ENCODE measurements at places on chromosomes 1 and 21.

- DNase-seq: no peak
Observed at GRCh38 chr1:151720974-151721787, at the start of gene RIIAD1. Gene RIIAD1, plus strand, starts transcription at chr1:151721522. Its CDS starts 15 bp downstream, at chr1:151721537.

DNA sequence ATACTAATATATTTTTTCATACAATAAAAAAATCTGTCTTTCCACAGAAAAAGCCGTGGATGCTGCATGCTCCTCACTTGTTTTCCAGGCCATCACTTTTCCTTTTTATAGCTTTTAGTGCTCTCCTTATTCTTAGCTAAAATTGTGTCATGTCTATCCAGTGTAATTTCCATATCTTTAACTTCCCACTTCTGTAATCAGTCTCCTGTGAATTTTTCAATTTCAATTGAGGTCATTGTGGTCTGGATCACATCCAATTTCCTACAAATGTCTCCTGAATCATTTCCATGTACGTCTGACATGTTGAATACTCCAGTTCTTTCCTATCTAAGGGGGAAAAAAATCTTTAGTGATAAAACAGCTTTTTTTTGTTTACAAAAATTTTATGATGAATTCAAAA, 838.2 kb upstream of the B3GALT2 start:
- DNase-seq: peak; percentile 40

DNA sequence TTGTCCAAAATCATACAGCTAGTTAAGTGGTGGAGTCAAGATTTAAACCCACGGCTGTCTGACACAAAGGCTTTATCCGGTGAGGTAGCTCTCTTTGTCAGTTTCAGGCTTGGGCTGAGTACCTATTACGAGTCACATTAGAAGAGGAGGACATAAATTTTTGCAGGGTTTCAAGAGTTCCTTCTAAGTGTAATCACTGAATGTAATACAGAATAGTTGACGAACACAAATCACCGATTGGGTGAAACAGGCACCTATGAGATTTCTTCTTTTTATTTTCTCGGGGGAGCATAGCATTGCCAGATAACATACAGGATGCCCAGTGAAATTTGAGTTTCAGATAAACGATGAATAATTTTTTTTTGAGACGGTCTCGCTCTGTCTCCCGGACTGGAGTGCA, 847 bp downstream of the PSMD4 start:
- DNase-seq: peak; percentile 6

GRCh38 chr21:28633839-28634555, 358.7 kb downstream of the LTN1 start:
- DNase-seq: peak; percentile 88

GRCh38 chr1:202919615-202920014, 7.4 kb downstream of the KLHL12 start:
- no peak for DNase-seq

- no peak for DNase-seq
Observed at GRCh38 chr1:55054396-55054795, 15.0 kb downstream of the PCSK9 start.

GRCh38 chr1:205032508-205032907, 10.5 kb upstream of the CNTN2 start:
- DNase-seq: no peak

DNA sequence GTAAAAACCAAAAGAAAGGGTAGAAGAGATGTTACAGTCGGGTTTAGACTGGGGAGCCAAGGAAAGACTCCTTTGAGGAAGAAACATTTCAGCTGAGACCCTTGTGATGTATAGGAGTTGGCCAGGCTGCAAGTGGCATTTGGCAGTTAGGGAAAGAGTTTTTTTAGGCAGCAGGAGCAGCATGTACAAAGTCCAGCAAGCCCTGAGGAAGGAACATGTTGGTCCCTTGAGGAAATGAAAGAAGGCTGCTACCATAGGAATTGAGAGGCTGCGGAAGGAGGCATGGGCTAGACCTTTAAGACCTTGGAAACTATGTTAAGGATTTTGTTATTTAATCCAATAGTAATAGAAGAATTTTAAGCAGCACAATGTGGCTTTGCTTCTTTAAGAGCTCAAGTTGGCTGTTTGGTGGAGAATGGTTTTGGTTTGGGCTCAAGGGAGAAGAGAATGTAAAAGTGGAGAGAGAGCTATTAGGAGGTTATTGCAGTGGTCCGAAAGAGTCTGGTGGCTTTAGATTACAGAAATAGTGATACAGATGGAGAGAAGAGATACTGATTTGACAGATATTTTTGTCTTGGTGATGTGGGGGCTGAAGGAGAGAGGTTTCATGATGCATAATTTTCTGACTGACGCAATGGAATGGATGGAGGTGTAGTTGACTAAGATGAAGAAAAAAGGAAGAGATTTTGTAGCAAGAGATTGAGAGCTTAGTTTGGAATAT, 26.6 kb downstream of the SMAP2 start:
- DNase-seq: no peak

- DNase-seq: no peak
Observed at GRCh38 chr1:90993245-90993644, 28.6 kb downstream of the ZNF644 start.

- DNase-seq: peak; percentile 15
Observed at GRCh38 chr1:23657659-23658275, 33.8 kb upstream of the RPL11 start.

GRCh38 chr1:116428576-116428975, 55.5 kb downstream of the ATP1A1 start:
- no peak for DNase-seq

- no peak for DNase-seq
Observed at GRCh38 chr1:31417148-31417547, 4.1 kb downstream of the SERINC2 start.

GRCh38 chr1:235127203-235127602, 1.4 kb downstream of the TOMM20 start:
- no peak for DNase-seq

DNA sequence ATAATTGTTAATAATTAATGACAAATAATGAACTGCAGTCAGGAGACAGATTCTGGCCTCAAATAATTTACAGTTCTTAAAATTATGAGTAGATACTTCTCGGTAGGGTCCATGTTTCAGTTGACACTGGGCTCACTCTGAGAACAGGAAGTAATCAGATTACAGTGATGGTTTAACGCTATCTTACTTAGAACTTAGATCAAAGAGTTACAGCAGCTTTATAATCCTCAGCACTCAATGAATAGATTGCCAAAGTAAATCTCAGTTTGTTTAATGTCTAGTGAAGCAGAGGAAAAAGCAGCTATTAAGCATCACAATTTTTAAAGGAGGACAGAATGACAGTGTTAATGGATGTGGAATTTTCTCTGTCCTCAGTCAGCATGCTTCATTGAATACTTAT, 79.6 kb downstream of the PDE4B start:
- DNase-seq: no peak

GRCh38 chr1:208988811-208989222, 594.7 kb upstream of the CAMK1G start:
- DNase-seq: peak; percentile 3

DNA sequence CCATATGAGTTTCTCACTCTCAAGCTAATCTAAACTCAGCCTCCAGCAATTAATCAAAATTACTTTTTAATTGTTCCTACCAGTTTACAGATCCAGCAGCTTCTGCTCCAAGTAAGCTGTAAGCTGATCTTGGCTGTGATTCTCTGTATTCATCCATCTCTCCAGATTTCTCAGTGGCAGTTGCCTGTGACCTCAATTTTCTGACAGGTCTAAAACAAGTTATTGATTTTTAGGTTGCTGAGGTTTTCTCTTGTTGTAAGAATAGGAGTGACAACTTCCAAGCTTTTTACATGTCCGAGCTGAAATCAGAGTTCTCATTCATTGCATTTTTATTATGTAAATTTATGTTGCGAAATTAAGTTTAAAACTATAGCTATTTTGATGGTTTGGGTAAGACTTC, 1044.4 kb downstream of the PLA2G4A start:
- no peak for DNase-seq

GRCh38 chr1:241999026-241999425, at the start of gene MAP1LC3C:
Gene MAP1LC3C, minus strand, starts transcription at chr1:241999098. Its CDS starts 90 bp downstream, at chr1:241999008.
- no peak for DNase-seq

GRCh38 chr1:86472152-86472551, 3.4 kb downstream of the CLCA1 start:
- DNase-seq: no peak

DNA sequence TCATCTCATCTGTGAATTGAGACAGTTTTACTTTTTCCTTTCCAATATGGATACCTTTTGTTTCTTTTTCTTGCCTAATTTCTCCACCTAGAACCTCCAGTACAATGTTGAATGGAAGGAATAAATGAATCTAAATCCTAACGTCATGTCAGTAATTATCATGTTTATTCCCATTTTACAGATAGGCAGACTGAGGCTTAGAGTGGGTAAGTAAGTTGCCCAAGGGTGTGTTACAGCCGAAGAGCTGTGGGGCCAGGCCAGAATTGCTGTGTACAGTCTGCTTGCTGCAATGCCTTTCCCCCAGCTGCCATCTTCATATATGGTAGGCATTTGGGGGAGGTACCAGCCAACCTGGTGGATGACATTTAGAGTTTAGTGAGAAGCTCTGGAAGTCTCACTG, 162.7 kb downstream of the CAMTA1 start:
- no peak for DNase-seq

- no peak for DNase-seq
Observed at GRCh38 chr1:7093297-7093696, 308.0 kb downstream of the CAMTA1 start.

- no peak for DNase-seq
Observed at GRCh38 chr1:231807541-231807940, 181.0 kb downstream of the DISC1 start.

GRCh38 chr1:203304391-203304918, 864 bp upstream of the BTG2 start:
- DNase-seq: no peak

DNA sequence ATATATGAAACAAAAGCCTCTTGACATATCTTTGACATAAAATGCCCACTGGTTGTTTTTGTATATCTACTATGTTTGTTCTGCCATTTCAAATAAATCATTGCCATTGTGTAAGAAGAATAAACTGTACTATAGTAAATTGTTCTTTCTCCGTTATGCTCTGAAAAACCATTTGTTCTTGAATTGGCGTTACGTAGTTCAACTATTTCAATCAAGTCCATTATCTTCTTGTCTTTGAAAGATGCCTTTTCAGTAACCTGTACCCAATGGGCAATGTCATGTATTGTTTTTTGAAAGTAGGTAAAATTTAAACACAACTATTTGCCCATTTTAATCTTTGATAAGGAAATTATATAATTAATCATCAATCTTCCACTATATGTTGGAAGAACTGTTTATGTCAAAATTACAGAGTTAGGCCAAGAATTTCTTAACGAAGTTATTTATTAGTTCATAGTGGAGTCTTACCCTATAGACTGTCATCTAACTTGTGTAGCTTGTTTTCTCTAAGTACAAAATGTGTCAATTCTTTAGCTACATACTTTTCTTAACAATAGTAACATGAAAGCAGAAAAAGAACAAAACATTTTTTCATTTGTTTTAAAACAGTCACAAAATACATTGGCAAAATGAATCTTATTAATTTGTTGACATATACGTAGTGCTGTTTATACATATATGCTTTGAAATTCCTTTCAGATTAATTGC, 294.8 kb downstream of the PTPRC start:
- no peak for DNase-seq

DNA sequence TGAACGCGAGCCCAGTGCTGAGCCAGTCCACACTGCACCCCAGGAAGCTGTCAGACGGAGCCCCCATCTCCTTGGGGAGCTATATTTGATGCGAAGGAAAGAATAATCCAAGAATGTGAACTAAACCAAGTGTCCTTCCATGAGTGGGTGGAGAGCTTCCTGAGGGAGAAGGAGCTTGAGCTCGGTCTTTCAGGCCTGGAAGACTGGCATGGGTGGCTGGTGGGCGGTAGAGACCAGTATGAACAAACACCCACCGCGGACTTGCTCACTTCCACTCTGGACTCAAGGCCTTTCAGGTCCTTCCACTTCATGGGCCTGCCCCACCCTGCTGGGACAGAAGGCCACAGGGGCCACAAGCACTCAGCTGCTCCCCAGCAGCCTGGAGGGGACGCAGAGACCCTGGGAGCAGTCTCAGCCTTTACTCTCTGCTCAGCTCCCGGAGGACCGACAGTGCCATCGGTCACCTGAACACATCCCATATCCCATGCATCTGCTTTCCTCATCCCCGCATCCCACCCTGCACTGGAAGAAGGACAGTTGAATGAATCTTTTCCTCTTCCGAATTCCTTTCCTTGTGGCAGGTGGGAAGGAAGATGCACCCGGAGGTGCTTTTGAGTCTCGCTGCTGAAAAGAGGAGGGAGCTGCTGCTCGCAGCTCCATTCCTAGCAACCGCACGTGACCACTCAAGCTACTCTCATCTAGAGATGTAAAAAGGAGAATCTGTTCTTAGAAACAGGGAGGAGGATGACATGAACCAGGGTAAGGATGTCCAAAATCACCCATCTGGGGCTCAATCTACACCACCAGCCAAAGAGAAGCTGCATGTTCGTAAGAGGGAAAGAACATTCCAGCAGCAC, 92.3 kb downstream of the PGBD5 start:
- no peak for DNase-seq

GRCh38 chr1:7707527-7707926, 63.6 kb upstream of the VAMP3 start:
- peak; percentile 4 for DNase-seq

DNA sequence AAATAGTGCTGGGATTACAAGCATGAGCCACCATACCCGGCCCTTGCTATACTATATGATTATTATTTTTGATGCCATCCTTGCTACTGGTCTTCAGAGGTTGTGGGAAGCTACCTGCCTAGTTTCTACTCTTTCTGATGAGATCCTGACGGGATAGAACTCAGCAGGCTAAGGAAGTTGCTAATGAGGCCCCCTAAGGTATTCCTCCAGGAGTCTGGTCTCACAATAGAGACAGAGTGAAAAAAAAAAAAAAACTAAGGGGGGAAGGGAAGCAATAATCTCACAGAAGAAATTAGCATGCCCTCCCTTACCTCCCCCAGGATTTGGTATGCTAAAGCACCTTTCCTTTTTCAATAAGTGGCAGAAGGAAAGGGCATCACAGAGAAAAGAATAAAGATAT, 17.6 kb downstream of the INTS3 start:
- no peak for DNase-seq

DNA sequence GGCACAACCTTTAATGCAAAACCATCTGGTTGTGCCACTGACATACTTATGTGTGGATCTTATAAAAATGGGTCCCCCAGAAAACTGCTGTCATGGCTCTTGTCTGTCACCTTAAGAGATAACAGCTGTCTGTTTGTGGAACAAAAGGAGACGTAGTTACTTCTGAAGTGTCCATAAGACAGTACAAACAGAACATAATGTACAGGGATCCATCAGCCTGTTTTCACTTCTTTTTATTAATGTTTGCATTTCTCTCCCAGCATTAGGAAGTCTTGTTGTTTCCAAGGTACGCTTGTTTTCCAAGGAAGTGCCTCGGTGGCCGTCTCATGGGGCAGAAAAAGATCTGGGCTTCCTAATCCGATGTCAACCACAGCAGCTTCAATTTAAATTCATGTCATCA, 11.2 kb upstream of the ST6GALNAC5 start:
- no peak for DNase-seq
